Thymus (tissue), 14 donors: ENCODE measurements at places on chromosomes 2 and 18. TPM values are rescaled to one million over a fixed set of nuclear protein-coding genes. Genes with fewer than 3 reads are reported as not detected.

FAM161A gene
- 2.2 TPM for total RNA-seq

ADCYAP1 gene
- total RNA-seq, result 0.19 TPM

- no peak for DNase-seq
Observed at GRCh38 chr2:190843890-190844699, 36.5 kb upstream of the GLS start.

DNA sequence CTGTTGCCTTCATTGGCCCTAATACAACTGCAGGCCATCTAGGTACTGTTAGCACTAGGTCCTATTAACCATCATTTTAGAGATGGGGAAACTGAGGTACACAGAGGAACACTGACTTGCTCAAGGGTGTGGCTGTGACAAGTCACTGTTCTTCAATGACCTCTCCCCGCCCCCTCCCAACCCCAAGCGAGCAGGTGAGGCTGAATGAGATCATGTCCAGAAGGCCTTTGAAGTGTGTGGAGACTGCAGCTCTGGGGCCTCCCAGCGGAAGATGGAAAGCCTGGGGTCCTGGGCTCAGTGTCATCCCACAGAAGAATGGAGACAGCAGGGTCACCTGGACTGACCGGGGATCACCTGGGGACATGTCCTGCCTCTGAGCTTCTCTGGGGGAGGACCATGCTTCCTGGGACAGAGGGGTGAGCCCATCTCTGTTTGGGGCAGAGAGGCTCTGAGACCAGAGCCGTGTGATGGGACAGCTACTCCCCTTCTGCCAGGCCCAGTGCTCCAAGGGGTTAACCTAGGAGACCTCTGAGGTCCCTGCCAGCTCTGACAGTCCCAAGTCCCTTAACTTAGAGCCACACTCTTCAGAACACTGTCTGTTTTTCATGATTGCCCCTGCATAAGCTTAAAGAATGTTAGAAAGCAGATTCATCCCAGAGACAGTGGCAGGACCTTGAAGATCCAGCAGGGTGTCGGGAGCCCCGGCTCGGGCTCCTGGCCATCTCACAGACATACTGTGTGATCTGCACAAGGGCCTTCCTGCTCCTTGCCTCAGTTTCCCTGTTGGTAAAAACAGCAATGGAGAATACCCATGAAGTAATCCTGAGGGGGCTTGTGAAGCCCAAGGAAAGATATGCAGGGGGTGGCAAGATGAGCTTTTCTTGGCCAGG is 16.7 kb upstream of the FOSL2 start:
- DNase-seq, result no peak

DNA sequence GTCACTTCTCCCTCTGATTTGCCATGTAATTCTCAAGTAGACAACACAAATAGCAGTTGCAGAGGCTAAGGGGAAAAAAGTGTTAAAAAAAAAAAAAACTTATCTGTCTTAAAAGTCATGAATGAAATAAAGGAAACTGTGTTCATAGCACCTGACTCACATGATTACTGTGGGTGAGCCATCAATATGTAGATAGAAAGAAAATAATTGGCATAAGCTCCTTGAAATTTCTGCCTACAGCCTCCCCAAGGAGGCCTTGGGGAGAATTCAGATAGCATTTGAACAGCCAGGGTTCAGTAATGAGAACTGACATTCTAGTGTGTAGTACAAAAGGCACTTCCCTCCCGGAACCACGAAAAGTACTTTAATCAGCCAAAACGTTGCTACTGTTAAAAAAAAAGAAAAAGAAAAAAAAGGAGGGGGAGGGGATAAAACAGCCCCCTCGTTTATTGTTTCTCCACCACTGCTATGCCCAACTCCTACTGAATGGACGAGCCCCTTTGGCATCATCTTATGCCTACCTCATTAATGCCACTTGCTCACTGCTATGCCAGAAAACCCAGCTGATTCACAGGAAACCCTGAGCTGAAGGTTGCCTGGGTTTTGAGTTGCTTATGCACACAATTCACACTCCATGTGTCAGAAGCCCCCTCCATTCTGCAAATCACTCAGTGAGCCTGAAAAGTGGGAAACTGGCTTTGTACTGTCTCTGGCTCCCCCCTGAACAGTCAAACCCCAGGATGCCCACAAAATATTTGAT is 65.5 kb upstream of the KLF7 start:
- DNase-seq, result no peak

DNA sequence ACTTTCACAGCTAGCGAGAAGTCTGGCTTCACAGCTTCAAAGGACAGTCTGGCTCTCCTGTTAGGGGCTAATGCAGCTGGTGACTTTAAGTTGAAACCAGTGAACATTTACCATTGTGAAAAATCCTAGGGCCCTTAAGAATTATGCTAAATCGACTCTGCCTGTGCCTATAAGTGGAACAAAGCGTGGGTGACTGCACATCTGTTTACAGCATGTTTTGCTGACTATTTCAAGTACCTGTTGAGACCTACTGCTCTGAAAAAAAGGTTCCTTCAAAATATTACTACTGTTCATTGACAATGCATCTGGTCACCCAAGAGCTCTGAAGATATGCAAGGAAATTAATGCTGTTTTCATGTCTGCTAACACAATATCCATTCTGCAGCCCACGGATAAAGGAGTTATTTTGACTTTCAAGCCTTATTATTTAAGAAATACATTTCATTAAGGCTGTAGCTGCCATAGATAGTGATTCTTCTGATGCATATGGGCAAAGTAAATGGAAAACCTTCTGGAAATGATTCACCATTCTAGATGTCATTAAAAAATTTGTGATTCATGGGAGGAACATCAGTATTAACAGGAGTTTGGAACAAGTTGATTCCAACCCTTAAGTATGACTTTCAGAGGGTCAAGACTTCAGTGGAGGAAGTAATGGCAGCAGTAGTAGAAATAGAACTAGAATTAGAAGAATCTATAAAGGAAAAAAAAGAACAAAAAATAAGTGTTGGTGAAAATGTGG is 48.9 kb downstream of the POLR1A start:
- DNase-seq, result no peak

- no peak for DNase-seq
Observed at GRCh38 chr2:61326423-61326822, 144.5 kb downstream of the USP34 start.
